H54 (cell line): ENCODE measurements at places on chromosomes 2 and 18.

DNA sequence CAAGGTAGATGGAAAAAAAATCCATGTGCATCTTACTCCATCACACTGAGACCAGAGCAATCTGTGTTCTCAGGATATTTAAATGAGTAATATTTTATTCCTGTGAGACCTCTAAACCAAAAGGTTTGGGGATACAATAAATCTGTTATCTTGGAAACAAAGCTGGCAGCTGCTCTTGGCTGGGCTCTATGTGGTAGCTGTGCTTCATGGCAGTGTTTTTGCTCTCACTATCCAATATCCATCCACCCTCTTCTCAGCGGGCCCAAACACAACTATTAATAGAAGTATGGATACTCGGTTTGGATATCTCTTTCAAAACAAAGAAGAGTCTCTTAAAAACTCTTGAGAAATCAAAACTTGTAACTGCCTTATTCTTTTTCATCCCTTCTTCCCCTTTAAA, 244.9 kb upstream of the RAB12 start:
- no peak for DNase-seq

GRCh38 chr2:16014041-16014787, 73.9 kb downstream of the MYCN start:
- DNase-seq, result no peak

DNA sequence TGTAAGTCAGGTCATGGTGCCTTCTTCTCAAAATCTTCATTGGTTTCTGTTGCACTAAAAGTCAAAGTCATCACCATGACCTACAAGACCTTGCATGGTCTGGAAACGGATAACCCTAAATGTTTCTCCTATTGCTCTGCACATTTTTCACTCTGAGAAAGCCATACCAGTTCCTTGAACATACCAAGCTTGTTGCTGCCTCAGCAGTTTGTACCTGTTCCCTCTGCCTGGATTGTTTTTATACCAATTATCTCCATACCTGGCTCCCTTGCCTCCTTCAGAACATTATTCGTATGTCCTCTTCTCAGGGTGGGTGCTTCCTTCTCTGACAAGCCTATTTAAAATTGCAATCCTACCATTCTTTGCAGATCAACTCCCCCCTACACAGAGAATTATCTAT, 498.4 kb downstream of the DSC3 start:
- no peak for DNase-seq

- no peak for DNase-seq
These were observed 95.9 kb downstream of the NEB start for GRCh38 chr2:151638191-151638933.

DNA sequence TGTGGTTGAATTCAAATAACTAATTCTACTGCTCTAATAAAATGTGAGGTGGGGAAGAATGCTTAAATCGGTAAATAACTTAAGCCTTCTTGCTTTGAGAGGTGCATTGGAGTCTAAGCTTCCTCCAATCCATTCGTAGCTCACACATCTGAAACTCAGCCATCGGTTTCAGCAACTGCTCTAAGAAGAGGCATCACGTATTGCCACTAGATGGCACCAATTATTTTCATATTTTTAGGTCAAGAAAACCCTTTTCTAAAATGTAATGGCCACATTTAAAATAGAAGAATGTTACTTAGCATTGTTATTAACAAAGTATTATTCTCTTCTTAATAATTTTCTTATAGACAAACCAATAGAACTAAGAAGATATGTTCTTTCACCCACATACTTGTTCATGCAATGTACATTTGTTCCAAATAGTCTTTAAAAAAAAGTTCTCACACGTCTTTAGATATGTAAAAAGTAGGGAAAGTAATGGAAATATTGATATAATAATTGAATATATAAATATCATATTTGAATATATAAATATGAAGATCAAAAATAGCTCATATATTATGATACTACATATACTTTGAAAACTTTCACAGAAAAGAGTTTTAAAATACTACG, 229.8 kb downstream of the CCDC178 start:
- peak; percentile 0 for DNase-seq

DNA sequence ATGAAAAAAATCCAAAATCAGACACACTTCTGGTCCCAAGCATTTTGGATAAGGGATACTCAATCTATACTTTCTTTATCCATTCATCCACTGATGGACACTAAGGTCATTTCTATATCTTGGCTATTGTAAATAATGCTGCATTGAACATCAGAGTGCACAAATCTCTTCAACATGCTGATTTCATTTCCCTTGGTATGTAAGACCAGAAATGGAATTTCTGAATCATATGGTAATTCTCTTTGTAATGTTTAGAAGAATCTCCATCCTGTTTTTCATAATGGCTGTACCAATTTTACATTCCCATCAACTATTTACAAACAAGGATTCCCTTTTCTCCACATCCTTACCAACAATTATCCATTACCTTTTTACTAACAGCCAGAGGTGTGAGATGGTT, 33.7 kb upstream of the MCM6 start:
- DNase-seq, result no peak

DNA sequence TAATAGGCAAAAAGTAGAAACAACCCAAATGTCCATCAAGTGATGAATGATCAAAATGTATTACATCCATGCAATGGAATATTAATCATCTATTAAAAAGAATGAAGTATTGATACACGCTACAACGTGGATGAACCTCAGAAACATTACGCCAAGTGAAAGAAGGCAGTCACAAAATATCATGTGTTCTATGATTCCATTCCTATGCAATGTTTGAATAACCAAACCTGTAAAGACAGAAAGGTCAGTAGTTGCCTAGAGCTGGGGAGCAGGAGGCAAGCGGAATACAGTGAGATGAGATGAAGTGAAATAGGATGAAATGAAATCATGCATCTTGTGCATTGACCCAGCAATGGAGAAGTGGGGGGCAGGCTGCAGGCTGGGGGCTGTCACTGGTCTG, 17.9 kb upstream of the COL6A3 start:
- DNase-seq, result no peak

GRCh38 chr2:234555616-234556249, 58.9 kb upstream of the ARL4C start:
- DNase-seq, result no peak

DNA sequence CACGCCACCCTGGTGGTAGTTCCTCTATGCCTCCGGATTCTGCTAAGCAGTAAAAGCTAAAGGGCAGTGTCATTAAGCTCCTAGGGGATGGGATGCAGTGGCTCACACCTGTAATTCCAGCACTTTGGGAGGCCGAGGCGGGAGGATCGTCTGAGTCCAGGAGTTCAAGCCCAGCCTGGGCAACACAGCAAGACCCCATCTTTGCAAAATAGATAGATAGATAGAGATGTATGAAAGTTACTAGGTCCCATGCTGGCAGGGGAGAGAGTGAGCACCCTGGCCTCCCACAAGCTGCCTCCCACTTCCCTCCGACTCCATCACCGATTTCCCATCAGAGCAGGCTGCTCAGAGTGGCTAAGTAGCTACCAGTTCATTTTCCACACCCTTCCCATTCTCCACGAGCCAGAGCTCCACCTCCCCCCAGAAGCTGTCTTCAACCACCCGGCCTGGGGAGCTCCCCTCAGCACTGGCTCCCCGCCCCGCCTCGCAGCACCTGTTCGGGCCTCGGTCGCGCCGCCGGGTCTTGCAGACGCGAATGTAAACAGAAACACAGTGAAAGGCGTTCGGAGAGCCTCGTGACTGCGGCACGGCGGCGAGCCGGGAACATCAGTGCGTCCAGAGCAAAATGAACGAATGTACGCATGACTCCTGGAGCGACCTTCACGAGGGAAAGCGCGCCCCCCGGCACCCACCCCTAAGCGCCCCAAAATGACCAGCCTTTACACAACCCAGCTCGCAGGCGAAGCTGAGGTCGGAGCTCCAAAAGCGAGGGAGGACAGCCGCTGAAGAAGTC, 598 bp upstream of the CEP68 start:
- DNase-seq, result peak; percentile 57

- no peak for DNase-seq
These were observed 1241.1 kb upstream of the ZEB2 start for GRCh38 chr2:145760781-145761649.

DNA sequence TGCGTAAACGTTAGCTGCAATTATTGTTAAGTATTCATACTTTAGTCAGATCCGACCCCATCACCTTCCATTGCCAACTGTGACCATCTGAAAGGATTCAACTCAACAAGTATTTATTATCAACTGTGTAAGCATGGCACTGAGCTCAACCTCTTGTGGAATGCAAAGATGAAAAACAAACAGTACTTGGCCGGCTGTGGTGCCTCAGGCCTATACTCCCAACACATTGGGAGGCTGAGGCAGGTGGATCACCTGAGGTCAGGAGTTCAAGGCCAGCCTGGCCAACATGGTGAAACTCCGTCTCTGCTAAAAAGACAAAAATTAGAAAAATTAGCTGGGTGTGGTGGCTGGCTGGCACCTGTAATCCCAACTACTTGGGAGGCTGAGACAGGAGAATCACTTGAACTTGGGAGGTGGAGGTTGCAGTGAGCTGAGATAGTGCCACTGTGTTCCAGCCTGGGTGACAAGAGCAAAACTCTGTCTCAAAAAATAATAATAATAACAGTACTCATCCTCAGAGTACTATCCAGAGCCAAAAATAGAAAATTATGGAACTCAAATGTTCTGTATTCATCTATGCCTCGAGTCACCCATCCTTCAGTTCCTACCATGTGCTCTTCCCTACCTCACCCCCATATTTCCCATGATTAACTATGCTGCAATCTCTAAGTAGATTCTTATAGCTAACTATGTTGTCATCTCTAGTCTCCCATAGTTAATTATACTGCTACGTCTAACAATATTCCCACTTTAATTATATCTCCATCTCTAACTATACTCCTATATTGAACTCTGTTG, 8.6 kb upstream of the MREG start:
- DNase-seq, result no peak
